T-helper 1 cell (primary cell): ENCODE measurements at places on chromosomes 3 and 15.

GRCh38 chr15:34161329-34161963 lies 48.5 kb downstream of the KATNBL1 start:
- DNase-seq = no peak

DNA sequence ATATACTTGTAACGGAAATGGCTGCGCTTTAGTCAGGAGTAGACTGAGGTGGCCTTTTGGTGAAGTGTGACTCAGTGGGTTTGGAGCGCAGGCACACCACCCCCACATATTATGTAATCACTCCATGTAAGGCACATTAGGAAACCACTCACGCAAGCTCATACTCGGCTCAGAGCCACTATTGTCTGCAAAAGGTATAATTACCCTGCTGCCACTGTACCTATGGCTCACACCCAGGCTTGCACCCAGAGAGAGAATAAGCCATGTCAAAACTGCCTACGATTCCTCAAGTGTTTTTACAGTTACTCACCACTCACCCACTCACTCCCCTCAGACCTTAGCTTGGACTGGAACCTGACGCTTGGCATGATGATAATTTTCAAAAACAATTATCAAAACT lies 611.9 kb upstream of the CCDC54 start:
- DNase-seq = no peak

DNA sequence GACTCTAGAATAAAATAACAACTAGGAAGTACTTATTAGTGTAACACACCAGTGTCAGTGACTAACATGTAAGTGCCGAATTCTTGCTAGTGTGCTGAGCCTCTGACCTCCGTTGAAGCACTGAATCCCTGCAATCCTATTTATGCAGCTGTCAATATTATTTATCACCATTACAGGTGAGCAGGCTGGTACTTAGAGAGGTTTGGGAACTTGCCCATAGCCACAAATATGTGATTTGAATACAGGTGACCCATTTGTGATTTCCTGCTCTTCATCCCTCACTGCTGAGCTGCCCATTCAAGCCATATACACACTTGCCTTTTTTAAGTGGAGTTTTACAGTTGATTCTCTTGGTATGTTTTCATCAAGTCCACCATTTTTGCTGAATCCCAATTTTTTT lies 12.2 kb downstream of the EIF4E3 start:
- DNase-seq = no peak

DNA sequence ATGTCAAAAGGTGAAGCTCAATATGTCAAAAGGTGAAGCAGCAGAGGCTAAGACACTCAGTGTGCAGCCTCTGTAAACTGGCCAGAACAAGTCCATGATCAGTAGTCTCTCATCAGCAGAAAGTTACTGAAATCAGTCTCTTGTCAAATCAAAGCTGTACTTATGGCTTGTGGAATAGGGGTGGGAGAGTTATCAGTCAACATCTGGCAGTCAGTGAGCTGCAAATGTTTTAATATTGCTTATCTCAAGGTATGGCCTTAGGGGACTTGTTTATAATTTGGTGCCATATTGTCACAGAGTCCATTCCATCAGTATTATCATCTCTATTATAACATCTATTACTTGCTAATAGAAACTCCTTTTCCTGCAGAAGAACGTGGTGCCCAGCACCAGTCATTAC lies 14.9 kb upstream of the WDR49 start:
- DNase-seq = no peak

DNA sequence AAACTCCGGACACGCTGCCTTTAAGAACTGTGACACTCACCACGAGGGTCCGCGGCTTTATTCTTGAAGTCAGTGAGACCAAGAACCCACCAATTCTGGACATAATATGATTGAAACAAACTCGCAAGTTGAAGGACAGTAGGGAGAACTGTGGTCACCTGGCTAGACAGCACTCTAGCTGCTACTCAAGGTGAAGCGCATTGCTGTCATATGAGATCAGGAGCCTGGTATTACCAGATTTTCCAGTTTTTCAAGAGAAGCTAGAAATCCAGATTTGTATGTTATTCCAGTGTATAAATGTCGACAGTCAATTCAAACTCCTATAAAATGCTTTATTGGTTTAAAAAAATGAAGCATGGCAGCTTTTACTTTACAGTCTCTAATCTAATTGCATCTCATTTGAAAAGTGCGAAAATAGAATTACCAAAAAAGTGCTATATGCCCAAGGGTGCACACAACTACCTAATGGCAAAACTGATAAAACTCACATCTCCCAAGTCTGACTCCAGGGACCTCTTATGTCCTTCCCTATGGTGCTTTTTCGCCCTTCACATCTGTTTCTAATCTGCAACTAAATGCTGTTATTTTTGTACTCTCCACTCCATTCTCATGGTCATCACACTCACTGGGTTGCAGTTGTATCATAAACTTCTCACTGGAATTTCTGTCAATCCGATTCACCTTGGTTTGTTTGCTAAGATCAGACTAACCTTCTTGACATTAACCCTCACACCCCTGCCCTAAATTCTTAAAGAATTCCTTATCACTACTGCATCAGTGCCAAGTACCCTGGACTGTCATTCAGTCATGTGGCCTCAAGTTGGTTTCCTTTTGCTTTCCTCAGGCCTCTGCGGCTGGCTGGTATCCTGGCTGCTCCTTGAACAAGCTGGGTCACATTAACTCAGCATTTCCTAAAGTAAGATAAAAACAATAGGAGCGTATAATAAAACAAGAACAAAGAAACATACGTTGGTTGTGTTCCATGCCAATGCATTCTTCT lies 31.5 kb upstream of the ARHGEF26 start:
- DNase-seq = no peak

- DNase-seq = no peak
These were observed 30.2 kb upstream of the USP3 start for GRCh38 chr15:63473999-63474809.

- no peak for DNase-seq
These were observed 50.8 kb upstream of the CTDSPL start for GRCh38 chr3:37810848-37811247.
